NCI-H345 (cell line): ENCODE measurements at places on chromosomes 2 and 18.

DNA sequence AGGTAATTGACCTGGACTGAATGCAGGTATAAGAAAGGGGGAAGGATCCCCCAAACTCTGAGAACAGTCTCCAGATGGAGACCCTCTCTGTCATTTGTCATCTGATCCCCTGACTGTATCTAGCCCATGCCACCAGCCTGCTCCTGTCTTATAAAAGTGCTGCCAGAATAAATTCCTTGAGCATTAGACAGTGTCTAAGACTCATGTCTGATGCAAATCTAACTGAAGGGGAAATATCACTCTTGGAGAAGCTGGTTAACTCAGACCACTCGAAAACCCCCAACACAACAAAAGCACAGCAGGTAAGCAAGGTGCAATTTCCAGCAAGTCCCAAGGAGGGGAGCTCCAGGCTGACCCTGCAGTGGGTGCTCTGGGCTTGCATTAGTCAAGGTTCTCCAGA, 40.9 kb upstream of the KDM3A start:
- no peak for DNase-seq

GRCh38 chr2:157245846-157246764, 11.4 kb upstream of the GALNT5 start:
- no peak for DNase-seq

DNA sequence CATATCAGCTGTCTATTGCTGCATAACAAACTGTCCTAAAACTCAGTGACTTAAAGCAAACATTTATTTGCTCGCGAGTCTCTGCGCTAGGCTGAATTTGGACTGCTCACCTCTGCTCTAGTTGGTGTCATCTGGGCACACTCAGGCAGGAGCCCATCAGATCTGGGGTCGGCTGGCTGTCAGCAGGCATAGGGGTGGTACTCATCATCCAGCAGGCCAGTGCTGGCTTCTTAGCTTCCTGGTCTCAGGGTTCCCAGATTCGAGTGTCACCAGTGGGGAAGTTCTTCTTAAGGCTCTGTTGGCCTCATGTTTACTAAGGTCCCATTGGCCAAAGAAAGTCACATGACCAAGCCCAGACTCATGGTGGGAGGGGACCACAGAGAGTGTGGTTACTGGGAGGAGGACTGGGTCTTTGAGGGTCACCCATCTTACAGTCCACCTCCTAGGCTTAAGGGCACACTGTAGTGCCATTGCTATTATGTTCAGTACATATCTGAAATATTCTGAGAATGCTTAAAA, 71.6 kb upstream of the ATG16L1 start:
- no peak for DNase-seq

DNA sequence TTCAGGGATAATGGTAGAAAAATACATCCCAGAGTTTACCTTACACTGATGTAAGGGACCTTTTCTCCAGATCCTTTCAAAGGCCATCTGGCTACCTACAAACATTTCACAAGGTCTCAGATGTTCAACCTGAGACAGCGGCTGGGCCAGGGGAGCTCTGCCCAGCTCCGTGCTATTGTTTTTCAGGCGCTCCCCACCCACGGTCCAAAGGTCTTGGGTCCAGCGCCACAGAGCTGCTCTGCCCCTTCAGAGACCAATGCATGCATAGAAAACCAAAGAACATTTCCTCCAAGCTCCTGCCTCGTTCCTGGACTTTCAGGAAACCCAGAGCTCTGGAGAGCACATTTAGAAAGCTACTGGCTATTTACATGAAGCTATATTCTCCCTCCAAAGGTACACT, 40.3 kb downstream of the COPS8 start:
- DNase-seq = no peak

- DNase-seq = no peak
These were observed 39.2 kb upstream of the TTN start for GRCh38 chr2:178846458-178846802.

DNA sequence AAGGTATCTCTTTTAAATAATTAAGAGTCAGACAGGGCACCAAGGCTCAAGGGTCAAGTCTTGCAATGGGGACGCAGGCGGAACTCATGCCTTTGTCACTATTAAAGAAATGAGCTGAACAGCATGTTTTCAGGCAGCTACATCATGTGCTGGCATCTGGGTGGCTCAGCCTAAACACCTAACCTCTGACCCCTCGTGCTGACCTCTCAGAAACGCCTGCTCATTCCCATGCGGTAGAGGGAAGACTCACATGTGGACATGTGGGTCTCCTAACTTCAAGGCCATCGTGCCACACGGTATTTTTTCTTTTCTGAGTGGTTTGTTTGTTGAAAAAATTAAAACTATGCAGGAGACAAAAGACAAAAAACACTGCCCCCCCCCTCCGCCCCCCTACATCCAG, 31.3 kb downstream of the CYP27C1 start:
- no peak for DNase-seq

DNA sequence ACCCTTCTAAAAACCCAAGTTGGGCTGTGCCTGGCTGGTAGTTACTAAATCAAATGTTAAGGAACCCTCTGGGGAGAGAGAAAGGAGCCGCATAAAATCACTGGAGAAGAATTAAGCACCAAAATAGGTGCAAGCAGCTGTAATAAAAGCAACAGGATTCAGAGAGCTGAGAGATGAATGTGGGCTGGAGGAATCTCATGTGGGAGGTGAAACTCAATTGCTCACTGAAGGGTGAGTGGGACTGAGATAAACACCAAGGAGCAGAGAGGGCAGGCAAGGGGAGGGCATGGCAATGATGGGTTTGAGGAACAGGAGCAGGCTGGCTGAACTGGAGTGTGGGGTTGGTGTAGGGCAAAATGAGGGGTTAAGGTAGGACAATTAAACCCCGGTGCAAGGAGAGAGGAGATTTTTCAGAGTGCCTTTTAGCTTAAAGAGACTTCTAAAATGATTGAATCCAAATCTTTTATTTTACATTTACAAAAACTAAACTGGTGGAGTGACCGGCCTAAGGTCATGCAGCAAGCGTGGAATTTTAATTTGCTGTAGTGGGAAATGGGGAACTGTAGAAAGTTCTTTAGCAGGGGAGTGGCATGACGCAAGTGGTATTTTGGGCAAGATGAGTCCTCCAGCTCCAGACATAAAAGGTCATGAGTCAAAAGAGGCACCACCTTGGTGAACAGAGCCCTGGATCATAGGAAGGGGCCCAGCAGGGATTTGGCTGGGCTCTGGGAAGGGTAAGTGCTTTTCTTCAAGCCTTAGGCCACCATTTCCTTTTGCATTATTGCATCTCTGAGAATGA, 10.5 kb downstream of the PLB1 start:
- DNase-seq = no peak

GRCh38 chr2:393711-394696, 106.1 kb upstream of the ALKAL2 start:
- DNase-seq = peak; percentile 64

DNA sequence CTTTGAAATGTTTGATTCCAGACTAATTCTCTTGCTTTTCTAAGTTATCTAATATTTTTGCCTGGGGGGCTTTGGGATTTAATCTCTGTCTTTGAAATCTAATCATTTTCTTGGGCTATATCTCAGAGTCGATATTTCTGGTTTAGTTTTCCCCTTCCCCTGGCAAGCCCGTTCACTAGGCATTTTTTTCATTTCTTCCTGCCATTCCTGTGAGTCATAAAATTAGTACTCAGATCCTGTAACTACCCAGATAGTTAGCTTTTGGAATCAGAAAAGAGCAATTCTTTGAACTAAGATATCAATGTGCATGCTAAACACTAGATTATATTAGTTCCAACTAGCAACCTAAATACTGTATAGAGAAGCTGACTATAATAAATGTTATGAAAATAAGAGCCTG, 29.4 kb upstream of the RNF149 start:
- no peak for DNase-seq

- no peak for DNase-seq
These were observed 532.1 kb downstream of the SOX11 start for GRCh38 chr2:6224267-6224666.

- no peak for DNase-seq
These were observed 94.3 kb upstream of the TMEM18 start for GRCh38 chr2:771538-771937.
